ENCODE measurements at places on chromosomes 6 and 20. TPM values are rescaled to one million over a fixed set of nuclear protein-coding genes. Genes with fewer than 3 reads are reported as not detected.
A peak's percentile ranks its signal among the peaks of the same experiment; 100 is the strongest.

DNA sequence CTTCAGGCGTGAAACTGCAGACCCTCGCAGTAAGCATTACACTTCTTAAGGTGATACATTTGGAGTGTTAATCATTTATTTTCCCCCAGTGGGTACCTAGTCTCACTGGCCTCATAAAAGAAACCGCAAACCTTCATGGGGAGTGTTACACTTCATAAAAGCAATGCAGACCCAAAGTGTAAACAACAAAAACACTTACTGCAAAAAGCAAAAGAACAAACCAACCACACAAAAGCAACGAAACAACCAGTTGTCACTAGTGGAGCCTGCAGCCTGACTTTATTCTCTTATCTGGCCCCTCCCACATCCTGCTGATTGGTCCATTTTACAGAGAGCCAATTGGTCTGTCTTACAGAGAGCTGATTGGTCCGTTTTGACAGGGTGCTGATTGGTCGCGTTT is 23.8 kb downstream of the LY86 start:
- no peak for DNase-seq

GRCh38 chr6:151323791-151324487 is 67.4 kb downstream of the ZBTB2 start:
- DNase-seq = peak; percentile 83

The CSNK2A1 gene
- total RNA-seq = 86.4 TPM

- no peak for DNase-seq
These were observed 2.4 kb upstream of the AHCY start for GRCh38 chr20:34305333-34306230.

Measured in left cardiac atrium (tissue), 4 donors.